ENCODE measurements at places on chromosomes 12 and 14.
A peak's percentile ranks its signal among the peaks of the same experiment; 100 is the strongest.

GRCh38 chr14:35229084-35229791 lies 62.9 kb upstream of the PSMA6 start:
- DNase-seq, result peak; percentile 5

GRCh38 chr12:96434107-96434506 lies 33.9 kb upstream of the CDK17 start:
- peak; percentile 95 for DNase-seq

DNA sequence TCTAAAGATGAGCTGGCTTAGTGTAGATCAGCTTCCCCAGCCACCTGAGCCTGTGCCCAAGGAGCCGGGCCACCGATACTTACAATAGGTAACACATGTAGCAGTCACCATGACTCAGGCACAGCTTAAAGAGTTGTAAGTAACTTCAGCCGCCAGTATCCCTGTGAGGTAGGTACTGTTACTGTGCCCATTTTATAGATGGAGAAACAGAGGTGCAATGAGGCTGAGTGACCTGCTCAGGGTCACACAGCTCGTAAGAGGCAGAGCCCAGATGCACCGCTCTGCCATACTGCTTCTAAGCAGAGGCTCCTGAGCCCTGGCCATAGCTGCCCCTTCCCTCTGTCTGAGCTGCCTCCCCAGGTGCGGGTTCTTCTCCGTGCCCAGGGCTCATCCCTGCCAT lies 58.5 kb downstream of the IQSEC3 start:
- DNase-seq, result no peak

GRCh38 chr14:90676912-90677311 lies 139.3 kb downstream of the TTC7B start:
- DNase-seq, result peak; percentile 60

DNA sequence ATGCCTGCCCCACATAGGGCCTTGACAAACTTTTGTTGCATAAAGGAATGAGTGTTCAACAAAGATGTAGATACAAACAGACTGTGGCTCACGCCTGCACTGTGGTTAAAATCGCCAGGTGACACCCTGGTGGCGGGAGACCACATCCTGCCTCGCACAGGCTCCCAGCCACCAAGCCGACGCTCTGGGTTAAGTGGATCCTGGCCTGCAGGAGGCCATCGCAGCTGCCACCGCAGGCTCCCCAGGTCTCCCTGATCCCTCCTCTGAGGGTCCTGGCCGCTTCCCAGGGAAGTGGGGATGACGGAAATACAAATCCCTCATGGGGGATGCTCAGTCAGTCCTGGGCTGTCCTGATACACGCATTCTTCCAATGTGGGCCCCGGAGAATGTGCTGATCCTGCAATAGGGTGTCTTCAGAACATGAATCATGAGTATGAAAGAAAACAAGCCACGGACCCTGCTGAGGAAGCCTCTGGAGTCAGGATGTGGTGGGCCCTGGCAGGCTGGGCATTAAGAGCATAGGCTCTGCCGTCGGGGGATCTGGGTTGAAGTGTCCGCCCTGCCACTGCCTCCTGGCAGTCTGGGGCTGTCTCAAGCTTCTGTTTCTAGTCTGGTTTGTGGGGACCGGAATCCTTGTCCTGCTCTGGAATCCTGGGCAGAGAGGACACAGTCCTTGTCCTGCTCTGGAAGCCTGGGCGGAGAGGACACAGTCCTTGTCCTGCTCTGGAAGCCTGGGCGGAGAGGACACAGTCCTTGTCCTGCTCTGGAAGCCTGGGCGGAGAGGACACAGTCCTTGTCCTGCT lies 53.5 kb upstream of the BEGAIN start:
- DNase-seq, result peak; percentile 79

GRCh38 chr14:53921027-53921426 lies 35.6 kb downstream of the BMP4 start:
- no peak for DNase-seq

GRCh38 chr12:2110849-2111566 lies 58.2 kb downstream of the CACNA1C start:
- DNase-seq, result no peak

DNA sequence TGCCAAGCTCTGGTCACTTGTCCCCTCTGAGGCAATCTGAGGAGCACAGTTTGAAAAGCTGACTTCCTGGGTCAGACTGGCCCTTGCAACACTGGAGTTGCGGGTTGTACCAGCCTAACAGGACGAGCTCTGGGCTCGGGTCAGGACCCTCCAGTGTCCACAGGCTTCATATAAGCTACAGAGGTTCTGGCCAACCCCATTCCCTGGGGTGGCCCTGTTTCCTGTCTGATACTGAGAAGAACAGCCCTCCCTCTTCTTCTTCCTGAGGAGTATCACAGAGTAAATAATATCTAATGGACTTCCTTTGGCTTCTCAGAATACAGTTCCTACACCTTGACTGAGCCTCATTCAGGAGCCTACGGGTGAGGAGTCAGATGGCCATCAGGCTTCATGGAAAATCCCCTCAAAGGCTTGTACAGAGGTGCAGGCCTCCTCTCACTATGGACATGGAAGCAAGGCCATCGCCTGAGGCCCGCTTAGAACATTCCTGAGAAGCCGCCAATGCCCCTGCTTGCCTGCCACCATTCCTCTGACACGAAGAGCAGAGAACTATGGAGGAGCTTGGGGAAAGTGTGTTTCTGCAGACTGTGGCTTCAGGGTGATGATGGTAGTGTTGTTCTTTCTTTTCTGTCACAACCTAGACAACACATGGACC lies 28.5 kb upstream of the ANO2 start:
- DNase-seq, result no peak

DNA sequence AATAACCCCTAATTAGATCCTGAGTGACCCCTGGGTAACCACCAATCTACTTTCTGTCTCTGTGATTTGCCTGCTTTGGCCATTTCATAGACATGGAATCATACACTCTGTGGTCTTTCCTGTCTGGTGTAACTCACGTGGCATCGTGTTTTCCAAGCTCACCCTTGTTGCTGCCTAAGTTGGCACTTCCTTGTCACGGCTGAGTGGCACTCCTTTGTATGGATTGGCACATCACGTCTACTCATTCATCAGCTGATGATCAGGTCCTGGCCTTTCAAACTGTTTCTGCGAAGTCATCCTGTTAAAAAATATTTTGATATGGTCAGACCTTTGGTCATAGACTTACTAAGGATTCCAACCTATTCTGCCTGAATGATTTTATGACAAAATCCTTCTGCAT lies 87.7 kb downstream of the GLT1D1 start:
- DNase-seq, result no peak

- peak; percentile 30 for DNase-seq
Measured at GRCh38 chr14:53180272-53181221, 27.4 kb upstream of the DDHD1 start.

GRCh38 chr12:66296176-66296683 lies 6.1 kb upstream of the HELB start:
- no peak for DNase-seq

- peak; percentile 13 for DNase-seq
Measured at GRCh38 chr14:58315606-58316005, 17.3 kb downstream of the ARID4A start.

DNA sequence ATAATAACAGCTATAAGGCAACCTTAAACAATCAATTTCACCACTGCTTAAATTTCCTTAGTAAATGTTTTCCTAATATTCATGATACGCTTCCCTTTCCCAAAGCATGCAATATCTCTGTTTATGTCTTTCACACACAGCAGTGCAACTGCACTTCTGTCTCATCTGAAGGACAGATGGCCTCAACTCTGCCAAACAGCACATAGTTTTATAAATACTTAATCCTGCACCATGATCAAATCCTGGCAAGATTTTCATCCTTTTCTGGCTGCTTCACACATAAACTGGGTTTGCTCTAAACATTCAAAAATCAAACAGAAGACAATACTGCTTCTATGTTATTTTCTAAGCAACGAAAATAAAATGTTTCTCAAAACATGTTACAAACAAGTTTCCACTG lies 266.3 kb downstream of the ITPR2 start:
- DNase-seq, result peak; percentile 44

DNA sequence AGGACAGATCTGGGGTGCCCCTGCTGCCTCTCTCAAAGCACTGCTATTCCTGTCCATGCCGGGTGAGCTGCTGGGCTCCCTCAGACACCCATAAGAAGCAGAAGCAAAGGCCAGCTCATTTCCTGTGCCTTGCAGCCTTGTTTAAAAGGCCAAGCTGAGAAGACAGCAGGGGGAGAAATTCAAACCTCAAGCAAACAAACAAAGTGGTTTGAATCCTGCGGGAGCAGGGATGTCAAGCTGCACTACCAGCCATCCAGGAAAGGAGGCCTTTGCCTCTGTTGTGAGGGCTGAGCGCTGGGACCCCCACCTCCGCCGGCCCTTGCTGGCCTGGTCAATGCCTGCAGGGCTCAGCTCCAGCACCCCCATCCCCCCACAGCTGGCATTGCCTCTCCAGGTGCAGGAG lies 176.5 kb downstream of the PIWIL1 start:
- no peak for DNase-seq

All from fibroblast of skin of abdomen (primary cell).